Stimulated activated CD8-positive, alpha-beta memory T cell treated with anti-CD3 and anti-CD28 coated beads, Interleukin-4, amount 100 ng/mL, for 1 hour (primary cell): ENCODE measurements at places on chromosomes 3 and 15.

GRCh38 chr3:23490459-23490858, 287.3 kb downstream of the UBE2E2 start:
- DNase-seq: no peak

GRCh38 chr15:70610541-70610940, 152.8 kb downstream of the UACA start:
- DNase-seq: no peak

- DNase-seq: no peak
These were observed 20.6 kb downstream of the SAMD7 start for GRCh38 chr3:169931747-169932520.

DNA sequence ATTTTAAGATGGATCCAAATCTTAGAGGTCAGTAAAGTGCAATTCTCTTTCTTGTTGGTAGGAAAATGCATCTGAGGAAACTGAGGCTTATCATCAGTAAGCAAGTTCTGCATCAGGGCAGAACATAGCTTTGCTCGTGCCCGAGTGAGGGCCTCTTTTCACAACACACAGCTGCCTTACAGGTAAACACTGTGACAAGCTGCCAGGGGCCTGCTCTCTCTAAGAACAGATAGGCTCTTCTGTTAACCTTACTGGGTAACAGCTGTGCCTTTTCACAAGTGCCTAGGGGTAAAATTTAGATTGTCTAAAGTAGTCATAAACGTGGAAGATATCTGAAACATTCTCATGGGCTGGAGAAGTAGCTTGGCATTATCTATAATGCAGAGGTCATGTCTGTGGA, 118.1 kb downstream of the C3orf38 start:
- no peak for DNase-seq

DNA sequence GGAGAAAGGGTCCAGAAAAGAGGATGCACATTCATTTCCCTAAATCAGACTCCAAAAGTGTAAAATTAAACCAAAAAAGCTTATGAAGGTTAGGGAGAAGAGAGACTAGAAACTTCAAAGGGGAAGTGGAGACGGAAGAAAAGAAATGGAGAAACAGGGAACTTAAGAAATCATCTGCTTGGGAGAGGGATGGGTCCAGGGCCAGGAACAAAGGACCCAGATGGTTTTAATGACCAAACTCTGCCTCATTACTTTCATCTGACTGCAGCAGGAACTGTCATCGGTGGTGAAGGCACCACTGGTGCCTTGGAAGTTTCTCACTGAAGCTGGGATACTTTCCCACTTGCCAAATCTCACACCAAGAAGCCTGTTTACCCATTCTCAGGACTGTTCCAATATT, 70.5 kb upstream of the SLC4A7 start:
- DNase-seq: no peak

DNA sequence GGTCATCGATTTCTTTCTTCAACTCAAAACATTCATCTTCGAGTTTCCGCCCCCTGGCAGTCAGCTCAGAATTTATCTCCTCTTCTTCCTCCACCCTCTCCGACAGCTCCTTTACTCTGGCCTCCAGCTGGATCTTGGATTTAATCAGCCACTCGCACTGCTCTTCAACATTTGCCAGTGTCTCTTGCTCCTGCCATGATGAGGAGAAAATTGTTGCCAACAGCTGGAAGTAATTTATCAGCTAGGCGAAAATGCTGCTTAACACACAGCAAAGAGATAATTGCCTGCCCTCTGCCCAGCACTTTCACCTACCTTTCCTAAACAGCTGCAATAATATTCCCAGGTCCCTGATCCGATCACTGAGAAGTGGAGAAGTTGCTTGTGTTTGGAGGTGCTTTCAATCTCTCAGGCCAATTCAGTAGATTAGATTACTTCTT, 69.3 kb downstream of the MYH15 start:
- no peak for DNase-seq

GRCh38 chr3:172332256-172333041, 115.8 kb downstream of the GHSR start:
- DNase-seq: peak; percentile 21

- DNase-seq: no peak
These were observed 255.3 kb upstream of the ZPLD1 start for GRCh38 chr3:102179326-102180177.

- no peak for DNase-seq
These were observed 198.7 kb upstream of the CMC1 start for GRCh38 chr3:28042707-28043106.

GRCh38 chr15:69624155-69624520, 171.5 kb downstream of the RPLP1 start:
- DNase-seq: no peak

GRCh38 chr3:117499189-117499870, 789.8 kb downstream of the TUSC7 start:
- no peak for DNase-seq

- DNase-seq: no peak
These were observed 67.7 kb downstream of the RARB start for GRCh38 chr3:25495726-25496253.

DNA sequence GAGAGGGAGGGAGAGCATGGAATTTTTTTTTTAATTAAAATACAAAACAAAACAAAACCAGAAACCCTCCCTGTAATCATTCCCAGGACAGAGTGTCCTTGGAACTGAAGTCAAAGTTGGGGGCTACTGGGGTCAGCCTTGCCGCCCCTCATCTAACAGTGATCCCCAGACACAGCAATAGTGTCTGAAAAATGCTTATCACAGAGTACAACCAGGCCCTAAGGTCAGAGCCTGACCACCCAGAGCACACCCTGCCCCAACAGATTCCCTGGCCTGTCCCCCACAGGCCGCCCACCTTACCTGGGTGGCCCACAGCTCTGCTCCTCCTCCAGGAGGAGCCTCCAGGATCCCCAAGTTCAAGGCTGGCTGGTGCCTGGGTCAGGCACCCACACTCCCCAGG, 101.6 kb upstream of the LINGO1 start:
- DNase-seq: no peak
